ENCODE measurements at places on chromosomes 6 and 20.

- DNase-seq = no peak
Observed at GRCh38 chr6:161496941-161497340, 223.1 kb upstream of the AGPAT4 start.

DNA sequence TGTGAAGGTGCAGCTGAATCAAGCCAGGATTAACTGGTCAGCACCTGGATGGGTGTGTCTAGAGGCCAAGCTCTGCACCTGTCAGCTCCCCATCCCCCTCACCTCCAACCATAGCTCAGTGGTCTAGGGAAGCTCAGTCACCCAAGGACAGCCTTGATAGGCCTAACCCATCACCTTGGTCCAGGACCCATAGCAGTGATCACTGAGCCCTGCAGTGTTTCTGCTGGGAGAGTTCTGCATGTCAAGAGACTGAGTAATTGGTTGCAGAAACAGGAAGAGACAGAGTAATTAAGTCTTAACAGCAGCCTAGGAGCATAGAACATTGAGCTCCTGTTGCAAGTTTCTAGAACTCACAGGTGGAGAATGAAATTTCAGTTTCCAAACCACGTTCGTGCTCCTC is 18.7 kb upstream of the RALGAPB start:
- no peak for DNase-seq

DNA sequence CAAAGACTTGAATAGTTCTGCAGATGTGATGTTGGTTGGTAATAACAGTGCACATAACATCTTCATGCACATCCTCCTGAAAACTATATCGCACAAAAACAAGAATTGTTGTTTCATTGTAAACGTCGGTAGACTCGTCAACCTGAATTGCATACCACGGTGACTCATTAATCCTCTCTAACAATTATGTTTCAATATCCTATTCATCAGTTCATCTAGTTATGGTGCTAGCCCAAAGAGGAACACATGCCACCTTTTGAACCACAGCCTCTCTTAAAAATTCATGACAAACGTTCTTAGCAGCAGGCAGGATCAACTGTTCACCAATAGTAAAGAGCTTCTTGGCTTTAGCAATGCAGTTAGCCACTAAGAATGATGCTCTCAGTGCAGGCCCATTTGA is 25.0 kb downstream of the CRYBG1 start:
- DNase-seq = no peak

- DNase-seq = no peak
Observed at GRCh38 chr6:168565112-168565511, 124.1 kb downstream of the SMOC2 start.

GRCh38 chr6:104955491-104955890 is 1.4 kb upstream of the LIN28B start:
- no peak for DNase-seq

DNA sequence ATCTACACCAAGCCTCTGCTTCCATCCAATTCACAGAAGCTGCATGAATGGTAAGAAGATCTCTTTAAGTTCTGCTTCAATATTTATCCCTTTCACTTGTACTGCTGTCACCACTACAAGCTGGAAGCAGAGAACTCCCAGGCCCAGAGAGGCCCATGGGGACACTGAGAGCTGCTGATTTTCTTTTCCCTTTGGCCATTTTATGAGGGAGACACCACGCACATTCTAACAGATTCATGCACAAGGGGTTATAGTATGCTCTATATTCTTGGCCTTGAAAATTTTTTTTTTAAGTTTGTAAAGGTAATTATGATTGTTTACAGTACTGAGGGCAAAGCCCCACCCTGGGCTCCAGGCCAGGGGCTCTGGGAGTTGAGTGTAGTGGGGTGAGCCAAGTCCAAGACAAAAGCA is 88.4 kb downstream of the MYB start:
- DNase-seq = no peak

DNA sequence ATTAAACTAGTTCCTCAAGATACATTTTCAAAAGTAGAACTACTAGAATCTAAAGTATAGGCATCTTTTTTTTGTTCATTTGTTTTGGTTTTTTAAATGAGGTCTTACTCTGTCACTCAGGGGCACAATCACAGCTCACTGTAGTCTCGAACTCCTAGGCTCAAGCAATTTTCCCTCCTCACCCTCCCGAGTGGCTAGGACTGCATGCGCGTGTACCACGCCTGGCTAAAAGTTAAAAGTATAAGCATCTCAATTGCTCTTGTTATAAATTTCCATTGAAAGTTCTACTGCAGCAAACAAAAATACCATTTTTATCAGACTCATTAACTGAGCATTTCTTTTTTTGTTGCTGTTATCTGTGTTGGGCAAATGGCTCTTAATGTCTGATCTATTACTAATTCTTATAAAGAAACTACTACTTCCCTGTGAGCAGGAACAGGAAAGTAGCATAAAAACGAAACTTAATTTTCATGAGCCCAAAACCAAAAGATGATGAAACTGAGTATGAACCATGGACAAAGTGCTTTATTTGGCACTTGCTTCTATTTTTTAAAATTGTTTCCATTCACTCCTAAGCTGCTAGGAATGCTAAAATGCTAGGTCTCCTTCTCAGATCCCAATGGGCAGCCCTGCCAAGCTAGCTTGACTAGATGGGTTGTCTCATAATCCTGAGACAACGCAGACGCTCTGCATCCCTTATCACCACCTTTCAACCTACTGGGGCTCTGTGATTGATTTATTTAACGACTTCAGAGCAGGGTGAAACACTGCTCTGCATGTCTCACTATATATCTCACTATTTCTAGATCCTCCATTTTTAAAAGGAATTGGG is 36.9 kb downstream of the TRPC4AP start:
- no peak for DNase-seq

All from NCI-H2081 treated with DMSO at 0.1 percent for 48 hours (cell line).